ENCODE measurements at places on chromosomes 5 and 9.

DNA sequence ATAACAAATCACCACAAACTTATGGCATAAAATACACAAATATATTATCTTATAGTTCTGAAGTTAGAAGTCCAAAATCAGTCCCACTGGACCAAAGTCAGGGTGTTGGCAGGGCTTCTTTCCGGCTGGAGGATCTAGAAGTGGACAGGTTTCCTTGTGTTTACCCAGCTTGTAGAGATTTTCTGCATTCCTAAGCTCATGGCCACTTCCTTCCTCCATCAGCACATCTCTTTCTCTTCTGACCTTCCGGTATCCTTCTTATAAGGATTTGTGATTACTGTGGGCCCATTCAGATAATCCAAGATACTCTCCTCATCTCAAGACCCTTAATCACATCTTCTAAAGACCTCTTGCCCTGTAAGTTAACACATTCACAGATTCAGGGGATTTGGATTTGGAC lies 97.6 kb downstream of the RAB3C start:
- DNase-seq: peak; percentile 8

GRCh38 chr5:73770172-73771025 lies 144.4 kb downstream of the ARHGEF28 start:
- DNase-seq: no peak

- no peak for DNase-seq
Measured at GRCh38 chr5:15566789-15567188, 66.8 kb downstream of the FBXL7 start.

GRCh38 chr5:156515121-156515520 lies 188.2 kb downstream of the SGCD start:
- no peak for DNase-seq

DNA sequence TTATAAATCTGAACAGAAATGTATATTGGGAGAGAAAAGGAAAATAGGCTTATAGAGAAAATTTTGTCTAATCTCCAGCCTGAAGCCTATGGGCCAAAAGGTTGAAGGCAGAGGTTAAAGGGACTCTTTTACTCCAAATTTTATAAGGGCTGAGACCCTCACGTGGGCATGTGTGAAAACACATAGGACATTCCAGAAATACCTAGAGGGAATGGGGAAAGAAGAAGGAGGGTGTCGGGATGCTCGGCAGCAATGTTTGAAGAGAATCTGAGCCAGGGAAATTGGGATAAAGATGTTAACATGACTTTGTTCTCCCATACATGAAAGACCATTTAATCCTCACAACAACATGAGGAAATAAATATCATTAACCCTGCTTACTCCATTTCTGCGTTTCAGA lies 102.1 kb upstream of the SLC12A2 start:
- peak; percentile 56 for DNase-seq

GRCh38 chr5:67495072-67495471 lies 298.5 kb upstream of the CD180 start:
- DNase-seq: no peak

DNA sequence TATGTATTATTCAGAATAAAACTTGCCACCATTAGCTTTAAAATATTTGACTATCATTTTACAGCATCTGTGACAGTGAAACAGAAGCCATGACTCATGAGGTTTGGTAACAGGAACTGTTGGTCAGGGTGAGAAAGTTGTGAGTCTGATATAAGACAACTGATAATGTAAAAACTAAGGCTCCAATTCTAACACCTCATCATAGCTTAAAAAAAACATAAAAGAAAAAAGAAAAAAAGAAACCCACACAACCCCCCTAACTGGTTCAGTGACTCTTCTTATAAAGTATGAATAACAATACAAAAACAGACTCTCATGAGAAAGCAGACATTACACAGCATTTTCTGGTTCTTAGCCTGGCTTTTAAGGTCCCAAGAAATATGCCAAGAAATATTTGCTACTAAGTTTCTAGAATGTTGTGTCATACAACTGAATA lies 85.8 kb downstream of the MRPS27 start:
- DNase-seq: peak; percentile 43

DNA sequence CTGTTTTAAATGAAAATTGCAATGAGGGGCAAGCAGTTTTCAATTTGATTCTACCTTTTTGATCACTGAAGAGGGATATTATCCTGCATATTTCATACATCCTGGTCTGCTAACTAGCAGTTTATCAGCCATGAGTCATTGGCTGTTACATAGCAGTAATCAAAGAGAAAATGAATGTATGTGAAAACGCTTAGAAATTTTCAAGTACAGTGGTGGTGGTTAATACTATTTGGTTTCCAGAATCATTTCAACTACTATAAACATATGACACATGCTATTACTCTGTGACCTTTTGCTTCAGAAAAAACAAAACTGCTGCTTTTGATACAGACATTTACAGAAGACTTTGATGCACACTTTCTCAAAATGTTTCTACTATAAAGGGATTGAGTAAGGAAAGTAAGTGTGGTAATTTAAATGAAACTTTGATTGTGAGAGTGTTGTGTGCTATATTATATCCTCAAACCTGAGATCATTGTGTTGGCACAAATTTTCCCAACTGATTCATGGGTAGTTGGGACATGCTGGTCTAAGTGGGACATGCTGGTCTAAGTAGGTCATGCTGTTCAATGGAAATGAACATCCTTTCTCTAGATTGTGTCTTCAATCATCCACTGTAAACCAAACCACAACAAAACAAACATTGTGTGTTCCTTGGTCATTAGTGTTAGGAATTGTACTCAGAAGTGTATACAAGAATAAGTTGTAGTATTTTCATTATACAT lies 5.1 kb downstream of the RNF14 start:
- DNase-seq: no peak

GRCh38 chr9:15278839-15279238 lies 28.2 kb downstream of the TTC39B start:
- no peak for DNase-seq

DNA sequence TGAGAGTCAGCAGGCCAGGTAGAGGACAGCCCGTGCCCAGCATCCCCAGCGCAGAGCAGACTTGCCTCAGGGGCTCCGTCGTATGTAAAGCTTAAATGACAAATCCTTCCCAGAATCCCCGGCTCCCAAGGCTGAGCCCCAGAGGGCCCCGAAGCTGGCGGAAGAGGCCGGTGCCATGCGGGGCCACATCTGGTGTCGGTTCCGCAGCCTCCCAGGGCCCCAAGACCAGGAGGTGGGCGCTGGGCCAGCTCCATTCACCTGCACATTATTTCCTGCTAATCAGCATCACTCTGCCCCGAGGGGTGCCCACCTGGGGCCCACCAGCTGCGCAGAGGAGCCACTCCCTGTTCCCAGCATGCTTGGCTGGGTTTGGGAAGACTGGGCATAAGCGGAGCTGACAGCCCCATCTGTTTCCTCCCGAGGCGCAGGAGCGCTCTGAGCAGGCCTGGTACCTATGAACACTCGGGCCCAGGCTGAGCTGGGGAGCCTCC lies 124.0 kb upstream of the PPP1R26 start:
- no peak for DNase-seq

DNA sequence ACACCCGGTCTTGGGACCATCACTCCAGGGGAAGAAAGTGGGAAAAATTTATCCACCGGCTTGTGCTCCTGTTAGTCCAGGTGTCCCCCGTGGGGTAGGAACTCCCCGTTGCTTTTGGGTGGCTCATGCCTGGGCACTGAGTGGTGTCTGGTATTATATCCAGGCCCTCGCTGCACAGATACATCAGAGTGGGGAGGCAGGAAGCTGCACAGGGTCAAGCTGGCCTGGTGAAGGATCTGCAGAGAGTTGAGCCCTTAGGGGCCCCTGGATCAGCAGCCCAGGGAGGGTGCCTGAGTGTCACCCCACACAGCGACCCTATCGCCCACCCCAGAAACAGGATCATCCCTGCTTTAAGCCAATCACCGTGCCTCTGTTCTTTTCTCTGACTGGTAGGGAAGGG lies 24.4 kb upstream of the COL5A1 start:
- DNase-seq: no peak

DNA sequence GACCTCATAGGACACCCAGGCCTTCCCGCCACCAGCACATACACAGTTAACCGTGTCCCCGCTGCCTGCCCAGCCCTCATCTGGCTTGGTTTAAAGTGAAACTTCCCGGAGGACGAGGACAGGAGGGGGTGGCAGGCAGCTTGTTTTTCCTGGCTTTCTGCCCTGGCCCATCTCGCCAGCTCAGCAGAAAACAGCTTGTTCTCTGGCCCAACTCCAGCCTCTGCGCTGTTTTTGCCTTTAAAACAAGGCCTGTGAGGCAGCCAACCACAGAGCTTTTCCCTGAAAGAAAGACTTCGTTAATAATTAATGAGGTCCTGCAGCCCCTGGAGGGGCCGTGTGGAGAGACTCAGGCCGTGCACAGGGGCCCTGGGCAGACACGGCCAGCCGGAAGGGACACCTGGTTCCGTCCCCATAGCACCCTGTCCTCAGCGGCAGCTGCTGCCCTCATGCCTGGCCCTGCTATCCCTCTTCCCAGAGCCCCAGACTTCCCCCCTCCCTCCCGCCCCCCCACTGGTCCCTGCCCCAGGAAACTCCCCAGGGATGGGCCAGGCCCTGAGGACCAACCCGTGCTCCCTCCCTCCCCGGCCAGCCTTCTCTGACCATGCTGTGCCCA lies 108.7 kb downstream of the RXRA start:
- no peak for DNase-seq

GRCh38 chr5:51988634-51989033 lies 605.4 kb downstream of the ISL1 start:
- DNase-seq: no peak

- DNase-seq: peak; percentile 77
Measured at GRCh38 chr5:38994324-38994927, 79.8 kb downstream of the RICTOR start.

DNA sequence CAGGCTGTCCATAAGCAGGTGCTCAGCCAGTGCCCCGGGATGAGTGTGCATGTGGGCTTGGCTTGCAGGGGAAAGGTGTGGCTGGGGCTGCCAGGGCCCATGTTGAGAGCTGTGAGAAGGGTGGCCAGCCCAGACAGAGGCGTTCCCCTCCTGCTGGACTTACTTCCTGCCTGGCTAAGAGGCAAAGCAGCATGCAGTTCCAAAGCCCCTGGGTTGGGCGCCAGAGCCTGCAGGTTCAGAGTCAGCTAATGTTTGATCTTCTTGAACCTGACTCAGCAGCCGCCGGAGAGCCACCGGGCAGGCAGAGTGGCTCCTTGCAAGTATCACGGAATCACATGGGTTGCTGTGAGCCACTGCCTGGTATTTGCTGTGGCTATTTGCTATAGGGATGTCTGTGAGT lies 168.4 kb upstream of the MAP1B start:
- peak; percentile 35 for DNase-seq

DNA sequence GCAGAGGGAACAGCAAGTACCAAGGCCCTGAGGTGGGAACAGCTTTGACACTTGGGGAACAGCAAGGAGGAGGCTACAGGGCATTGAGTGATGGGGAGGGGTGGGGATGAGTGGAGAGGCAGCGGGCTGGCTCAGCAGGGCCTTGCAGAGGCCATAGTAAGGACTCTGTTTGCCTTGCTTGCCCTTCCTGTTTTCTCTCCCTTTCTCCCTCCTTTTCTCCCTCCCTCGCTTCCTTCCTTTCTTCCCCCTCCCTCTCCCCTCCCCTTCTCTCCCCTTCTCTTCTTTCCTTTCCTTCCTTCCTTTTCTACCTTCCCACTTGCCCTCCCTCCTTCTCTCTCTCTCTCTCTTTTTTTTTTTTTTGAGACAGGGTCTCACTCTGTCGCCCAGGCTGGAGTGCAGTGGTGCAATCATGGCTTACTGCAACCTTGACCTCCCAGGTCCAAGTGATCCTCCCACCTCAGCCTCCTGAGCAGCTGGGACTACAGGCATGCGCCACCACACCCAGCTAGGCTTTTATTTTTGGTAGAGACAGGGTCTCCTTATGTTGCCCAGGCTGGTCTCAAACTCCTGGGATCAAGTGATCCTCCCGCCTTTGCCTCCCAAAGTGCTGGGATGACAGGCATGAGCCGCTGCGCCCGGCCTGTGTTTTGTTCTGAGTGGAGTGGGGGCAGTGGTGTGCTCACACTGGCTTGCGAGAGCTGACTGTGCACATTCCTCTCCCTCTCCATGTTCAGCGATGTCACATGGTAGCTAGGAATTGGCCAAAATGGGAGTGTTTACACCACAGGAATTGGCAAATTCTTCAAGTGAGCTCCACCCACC lies 17.1 kb downstream of the IER5L start:
- DNase-seq: no peak

DNA sequence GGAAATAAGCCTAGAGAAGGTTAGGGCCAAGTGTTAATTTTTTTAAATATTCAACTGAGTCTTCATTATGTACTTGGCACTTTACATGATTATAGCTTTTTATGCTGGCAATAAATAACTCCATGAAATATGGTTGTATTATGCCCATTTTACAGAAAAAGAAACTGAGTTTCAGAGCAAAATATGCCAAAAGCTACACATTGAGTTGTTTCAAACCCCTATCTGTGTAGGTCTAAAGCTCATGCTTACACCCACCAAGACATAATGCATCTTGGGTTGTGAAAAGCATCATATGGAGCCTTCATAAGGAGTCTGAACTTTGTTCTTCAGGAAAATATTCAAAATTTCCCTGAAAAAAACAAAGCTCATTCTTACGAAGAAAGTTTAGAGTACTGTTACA lies 14.6 kb downstream of the TTLL11 start:
- no peak for DNase-seq

DNA sequence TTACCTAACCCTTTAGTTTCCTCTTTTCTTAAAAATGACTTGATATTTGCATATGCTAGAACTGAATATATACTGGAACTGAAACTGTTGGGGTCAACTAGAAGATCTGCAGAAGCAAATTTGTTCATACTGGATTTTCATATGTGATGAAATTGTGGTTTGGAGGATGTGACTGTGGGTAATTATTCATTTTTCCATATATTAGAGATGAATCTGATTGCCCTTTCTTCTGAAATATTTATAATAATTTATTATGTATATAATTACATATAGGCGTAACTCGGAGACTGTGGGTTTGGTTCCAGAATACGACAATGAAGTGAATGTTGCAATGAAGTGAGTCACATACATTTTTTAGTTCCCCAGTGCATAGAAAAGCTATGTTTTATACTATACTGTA lies 149.1 kb downstream of the ATP10B start:
- DNase-seq: no peak

All from GM23338 (cell line).